CD14-positive monocyte (primary cell): ENCODE measurements at places on chromosomes 4 and X. TPM values are rescaled to one million over a fixed set of nuclear protein-coding genes. Genes with fewer than 3 reads are reported as not detected.

The F11 gene
- polyA plus RNA-seq, result not detected in 2 replicates

The FGFBP1 gene
- not detected for polyA plus RNA-seq

GRCh38 chr4:10701702-10702460 is 17.3 kb upstream of the CLNK start:
- no peak for DNase-seq

The ATP10D gene
- 10.0 and 14.1 TPM in 2 replicates for polyA plus RNA-seq

- peak; percentile 96 for DNase-seq
These were observed 32.7 kb downstream of the ACSL1 start for GRCh38 chr4:184792950-184793555.

DNA sequence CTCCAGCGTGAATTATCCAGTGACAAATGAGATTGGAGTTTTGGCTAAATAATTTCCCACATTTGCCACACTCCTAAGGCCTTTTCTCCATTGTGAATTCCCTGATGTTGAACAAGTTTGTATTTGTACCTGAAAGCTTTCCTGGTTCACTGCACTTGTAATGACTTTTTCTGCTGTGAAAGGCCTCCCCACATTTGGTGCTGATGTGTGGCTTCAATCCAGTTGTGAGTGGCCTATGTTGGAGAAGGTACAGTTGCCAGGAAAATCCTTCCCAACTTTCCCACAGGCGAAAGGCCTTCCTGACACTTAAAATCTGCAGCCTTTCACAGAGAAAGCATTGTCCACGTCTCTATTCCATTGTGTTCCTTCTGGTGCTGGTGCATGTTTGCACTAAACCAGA is 17.3 kb upstream of the HPGD start:
- DNase-seq, result no peak

DNA sequence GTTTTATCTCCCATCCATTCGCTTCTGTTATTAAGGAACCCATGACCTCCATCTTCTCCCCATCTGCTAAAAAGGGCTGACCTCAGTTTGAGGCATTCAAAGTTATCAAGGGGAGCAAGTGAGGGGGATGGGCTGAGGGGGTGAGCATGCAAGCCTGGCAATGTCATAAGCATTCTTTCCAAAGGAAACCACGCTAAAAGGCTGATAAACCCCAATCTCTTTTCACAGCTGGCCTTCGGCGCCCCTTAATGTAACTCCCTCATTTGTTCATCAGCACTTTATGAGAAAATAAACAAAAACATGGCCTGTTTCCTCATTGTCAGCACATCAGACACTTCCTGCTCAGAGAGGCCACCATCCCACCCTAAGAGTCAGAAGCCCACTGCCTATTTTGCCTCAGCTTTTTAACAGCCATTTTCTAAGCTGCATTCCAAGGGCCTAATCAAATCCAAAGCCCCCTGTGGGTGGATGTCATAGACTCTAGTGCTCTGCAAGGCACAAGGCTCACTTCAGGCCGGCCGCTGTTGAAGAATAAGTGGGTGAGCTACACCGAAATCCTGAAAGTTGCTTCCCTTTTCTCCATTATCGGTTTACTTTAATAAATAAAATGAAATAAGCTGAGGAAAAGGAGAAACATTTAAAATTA is 92.0 kb upstream of the SRD5A3 start:
- no peak for DNase-seq

- DNase-seq, result no peak
These were observed 90.4 kb upstream of the PJA1 start for GRCh38 chrX:69255441-69256290.

The GUCY1A1 gene
- polyA plus RNA-seq, result 0.88 TPM
